ENCODE measurements at places on chromosomes 11 and 22.

- peak; percentile 36 for DNase-seq
These were observed 14.7 kb upstream of the TAB1 start for GRCh38 chr22:39384750-39385480.

- no peak for DNase-seq
These were observed 4.7 kb downstream of the DPP3 start for GRCh38 chr11:66484806-66485380.

- no peak for DNase-seq
These were observed 102.0 kb downstream of the SBF2 start for GRCh38 chr11:10192036-10192435.

DNA sequence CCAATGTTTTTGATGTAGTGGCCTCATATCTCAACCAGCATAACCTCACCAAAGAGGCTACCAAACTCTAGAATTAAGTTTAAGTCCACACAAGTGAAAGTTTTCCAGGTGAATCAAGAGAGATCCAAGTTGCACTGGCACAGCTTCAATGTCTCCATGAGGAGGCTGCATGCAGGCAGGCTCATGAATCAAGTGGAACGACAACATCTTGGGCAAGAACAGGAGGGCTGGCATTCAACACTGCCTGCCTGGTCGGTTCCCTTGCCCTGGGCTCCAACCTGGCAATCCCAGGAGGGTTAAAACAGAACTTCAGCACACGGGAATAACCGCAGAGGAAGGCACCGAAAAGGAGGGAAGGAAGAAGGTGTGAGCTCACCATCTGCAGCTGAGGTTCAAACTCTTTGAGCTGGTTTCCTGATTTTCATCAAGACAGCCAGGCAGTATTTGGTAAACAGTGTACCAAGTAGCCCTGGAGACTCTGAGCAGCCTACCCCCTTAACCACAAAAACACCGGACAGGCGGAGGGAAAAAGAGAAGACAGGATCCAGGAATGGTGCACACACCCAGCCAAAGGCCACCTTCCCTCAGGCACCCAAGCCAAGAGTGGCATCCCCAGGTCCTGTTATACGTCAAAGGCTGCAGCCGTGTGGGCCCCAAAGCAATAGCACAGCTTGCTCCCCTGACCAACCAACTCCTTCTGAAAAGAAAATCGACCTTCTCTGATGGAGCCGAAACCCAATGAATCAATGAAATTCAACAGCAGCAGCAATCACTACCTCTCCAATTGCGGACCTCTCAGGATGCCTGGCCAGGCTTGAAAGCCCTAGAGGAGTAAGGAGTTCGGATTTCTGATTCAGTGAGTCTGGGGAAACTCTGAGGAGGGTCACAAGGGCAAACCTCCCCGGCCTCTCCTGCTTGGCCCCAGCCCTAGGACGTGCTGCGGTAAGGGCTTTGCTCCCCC is 1.3 kb downstream of the PACSIN2 start:
- DNase-seq, result no peak

DNA sequence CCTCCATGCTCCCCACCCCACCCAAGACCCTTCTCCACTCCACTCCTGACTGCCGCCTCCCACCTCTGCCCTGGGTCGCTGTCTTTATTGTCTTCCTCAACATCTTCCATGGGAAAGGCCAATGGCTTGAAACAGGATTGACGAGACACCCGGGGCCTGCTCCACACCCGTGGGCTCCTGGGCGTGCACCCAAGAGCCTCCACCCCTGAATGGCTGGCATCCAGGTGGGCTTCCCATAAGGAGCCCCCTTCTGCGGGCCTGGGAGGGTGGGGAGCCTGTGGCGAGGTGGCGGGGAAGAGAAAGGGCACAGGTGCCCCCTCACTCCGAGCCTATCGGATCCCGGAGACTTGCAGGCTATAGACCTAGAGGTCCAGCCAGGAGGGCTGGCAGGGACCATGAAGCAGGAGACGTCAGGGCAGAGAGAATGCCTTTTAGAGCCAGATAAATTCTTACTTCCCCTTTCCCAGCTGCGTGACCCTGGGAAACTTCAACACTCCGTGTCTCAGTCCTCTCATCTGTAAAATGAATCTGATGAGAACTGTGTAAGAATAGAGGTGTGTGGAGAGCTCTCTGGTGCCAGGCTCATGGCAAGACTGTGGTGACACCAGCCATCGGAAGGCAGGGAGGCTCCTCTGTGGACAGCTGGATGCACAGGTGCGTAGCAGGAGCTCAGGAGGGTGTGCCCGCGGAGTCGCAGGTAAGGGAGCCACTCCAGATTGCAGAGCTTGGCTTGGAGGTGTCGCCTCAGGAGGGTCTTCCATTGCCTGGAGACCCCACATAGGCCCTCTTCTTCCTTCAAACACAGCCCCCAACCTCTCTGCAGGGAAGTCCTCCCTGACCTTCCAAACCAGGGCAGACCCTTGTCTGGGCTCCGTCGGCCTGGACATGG is 53.9 kb downstream of the SMIM38 start:
- no peak for DNase-seq

- DNase-seq, result no peak
These were observed 75.2 kb downstream of the CABIN1 start for GRCh38 chr22:24086310-24086709.
